ENCODE measurements at places on chromosomes 4 and X.

- DNase-seq, result no peak
Measured at GRCh38 chr4:168708108-168708507, 211.3 kb downstream of the PALLD start.

- DNase-seq, result no peak
Measured at GRCh38 chrX:23736030-23736429, 7.0 kb downstream of the ACOT9 start.

GRCh38 chr4:23978002-23978401 lies 88.2 kb upstream of the PPARGC1A start:
- no peak for DNase-seq

DNA sequence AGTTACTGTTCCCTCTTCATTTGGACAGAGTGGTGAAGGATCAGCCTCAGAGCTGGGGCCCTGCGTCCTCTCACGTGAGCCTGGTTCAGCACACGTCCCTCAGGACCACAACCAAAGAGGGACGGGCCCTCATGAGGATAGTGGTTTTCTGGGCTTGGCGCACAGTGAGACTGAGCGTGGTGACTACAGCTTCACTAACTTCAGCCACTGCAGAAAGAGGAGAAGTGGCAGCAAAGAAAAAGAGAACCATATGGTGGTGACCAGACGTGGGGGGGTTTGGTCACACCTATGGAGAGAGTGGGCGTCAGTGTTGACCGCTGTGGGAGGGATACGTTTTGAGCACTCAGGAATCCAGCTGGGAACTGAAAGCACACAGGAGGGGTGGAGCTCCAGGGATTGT lies 21.8 kb upstream of the TNIP3 start:
- no peak for DNase-seq

DNA sequence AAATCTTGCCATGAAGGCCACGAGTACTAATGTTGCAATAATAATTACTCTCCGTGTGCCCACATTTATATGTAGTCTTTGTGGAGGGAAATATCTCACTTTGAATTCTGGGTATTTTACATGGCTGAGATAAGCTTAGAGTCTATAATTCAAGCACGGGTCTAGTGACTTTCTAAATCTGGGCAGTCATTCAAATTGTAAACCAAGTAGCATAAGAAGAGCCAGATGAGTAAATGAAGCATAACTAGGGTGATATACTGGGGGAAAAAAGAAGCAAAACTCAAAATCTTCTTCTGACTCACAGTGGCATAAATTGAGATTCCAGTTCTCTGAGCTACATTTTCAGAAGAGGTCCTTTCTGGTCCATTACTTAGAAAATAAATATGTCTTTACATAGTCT lies 53.0 kb downstream of the MAPK10 start:
- no peak for DNase-seq

DNA sequence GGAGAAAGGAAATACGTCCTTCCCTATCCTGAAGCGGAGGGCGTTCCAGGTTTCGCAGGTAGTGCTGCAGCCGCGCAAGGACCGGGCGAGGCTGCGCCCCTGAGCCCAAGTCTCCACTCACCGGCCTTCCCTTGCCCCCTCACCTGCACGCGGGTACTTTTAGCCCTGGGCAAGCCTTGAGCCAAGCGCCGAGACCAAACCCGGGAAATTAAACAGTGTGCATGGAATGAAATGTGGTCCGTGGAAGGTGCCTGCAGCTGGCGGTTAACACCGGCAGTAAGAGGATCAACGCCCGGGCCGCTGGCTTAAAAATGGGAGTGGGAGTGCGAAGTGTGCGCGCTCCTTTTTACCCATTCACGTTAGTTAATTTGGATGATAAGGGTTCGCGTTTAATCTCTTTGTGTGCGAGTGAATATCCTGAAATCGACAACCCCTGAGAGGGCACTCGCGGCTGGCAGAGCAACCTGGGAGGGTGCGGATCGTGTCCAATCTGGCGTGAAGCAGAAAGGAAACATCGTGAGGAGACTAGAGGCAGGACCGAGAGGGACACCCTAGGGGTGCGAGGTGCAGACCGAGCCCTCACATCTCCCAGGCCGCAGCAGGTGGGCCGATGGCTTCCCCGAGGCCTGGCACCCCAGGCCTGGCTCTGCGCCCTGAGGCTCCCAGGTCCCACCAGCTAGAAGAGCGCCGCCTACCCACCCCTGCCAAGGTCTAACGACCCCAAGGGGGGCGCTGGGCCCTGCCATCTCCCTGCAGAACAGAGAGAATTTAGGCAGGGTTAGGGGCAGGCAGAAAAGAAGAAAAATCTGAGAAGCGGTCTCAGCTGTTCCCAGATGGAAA lies 2.0 kb upstream of the HELT start:
- DNase-seq, result no peak

DNA sequence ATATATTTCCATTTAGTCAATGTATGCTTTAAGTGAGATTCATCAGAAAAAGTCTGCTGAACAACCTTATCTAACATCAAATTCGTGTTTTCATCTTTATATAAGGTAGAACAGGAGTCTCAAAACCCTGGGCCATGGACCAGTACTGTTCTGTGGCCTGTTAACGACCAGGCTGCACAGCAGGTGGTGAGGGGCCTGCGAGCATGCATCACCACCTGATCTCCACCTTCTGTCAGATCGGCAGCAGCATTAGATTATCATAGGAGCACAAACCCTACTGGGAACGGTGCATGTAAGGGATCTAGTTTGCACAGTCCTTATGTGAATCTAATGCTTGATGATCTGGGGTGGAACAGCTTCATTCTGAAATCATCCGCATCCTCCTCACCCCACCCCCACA lies 3.2 kb downstream of the CTSO start:
- DNase-seq, result no peak

DNA sequence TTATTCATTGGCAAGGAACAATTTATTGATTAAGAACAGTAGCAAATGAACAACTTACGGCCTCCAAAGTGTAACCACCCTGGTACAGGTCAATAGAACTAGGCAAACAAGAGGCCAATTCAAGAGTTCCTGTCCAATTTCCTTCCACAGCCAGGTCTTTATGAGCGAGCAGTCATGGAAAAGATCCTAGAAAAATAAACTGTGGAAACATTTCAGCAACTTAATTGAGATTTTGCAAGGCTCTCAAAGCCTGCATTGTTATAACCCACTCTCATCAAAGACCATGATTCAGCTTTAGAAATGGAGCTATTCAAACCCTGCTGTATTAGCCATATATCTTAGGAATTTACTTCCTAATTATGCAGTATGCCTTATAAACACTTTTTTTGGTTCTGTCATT lies 43.6 kb downstream of the UNC5C start:
- no peak for DNase-seq

- no peak for DNase-seq
Measured at GRCh38 chrX:70504772-70505450, 60.3 kb downstream of the DLG3 start.

- DNase-seq, result no peak
Measured at GRCh38 chrX:153305972-153306371, 15.6 kb downstream of the PNMA6F start.

DNA sequence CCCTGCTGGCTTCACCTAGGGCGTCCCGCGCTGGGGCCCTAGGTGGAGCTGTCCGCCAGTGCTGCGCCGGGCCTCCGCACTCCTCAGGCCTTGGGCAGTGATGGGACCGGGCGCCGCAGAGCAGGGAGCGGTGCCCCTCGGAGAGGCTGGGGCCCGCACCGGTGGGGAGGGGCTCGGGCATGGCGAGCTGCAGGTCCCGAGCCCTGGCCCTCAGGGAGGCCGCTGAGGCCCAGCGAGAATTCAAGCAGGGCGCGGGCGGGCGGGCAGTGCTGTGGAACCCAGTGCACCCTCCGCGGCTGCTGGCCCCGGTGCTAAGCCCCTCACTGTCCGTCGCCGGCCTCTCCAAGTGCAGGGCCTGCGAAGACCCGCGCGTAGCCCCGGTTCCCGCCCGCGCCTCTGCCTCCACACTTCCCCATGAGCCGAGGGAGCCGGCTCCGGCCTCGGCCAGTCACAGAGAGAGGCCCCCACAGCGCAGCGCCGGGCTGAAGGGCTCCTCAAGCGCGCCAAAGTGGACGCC lies 565.1 kb upstream of the NDST4 start:
- DNase-seq, result no peak

GRCh38 chrX:66142351-66142750 lies 21.7 kb upstream of the HEPH start:
- DNase-seq, result no peak

- no peak for DNase-seq
Measured at GRCh38 chr4:176593943-176594342, 198.8 kb downstream of the VEGFC start.

GRCh38 chrX:118534716-118535493 lies 39.3 kb downstream of the DOCK11 start:
- no peak for DNase-seq

DNA sequence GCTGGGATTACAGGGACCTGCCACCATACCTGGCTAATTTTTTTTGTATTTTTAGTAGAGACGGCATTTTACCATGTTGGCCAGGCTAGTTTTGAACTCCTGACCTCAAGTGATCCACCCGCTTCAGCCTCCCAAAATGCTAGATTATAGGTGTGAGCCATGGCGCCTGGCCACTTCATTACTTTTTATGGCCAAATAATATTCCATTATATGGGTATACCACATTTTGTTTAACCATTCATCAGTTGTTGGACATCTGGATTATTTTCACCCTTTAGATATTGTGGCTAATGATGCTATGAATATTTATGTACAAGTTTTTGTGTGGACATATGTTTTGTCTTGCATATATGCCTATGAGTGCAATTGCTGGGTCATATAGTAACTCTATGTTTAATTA lies 8.6 kb upstream of the FHIP1A start:
- no peak for DNase-seq

DNA sequence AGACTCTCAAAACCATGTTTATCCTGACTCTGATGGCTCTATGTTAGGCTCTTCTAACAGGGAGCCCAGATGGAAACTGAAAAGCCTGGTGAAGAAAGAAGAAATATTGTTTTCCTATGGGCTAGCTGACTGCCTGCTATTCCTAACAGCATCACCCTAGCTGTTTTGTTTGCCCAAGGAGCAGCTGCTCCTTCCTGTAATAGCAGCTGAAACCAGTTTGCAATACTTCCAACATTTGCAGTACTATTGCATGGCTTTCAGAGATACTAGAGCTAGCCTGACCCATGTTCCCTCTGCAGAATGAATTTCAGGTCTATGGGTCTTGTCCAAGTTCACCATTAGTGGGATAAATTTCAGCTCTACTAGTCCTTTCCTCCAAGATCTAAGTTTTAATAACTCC lies 495.2 kb downstream of the INPP4B start:
- no peak for DNase-seq

DNA sequence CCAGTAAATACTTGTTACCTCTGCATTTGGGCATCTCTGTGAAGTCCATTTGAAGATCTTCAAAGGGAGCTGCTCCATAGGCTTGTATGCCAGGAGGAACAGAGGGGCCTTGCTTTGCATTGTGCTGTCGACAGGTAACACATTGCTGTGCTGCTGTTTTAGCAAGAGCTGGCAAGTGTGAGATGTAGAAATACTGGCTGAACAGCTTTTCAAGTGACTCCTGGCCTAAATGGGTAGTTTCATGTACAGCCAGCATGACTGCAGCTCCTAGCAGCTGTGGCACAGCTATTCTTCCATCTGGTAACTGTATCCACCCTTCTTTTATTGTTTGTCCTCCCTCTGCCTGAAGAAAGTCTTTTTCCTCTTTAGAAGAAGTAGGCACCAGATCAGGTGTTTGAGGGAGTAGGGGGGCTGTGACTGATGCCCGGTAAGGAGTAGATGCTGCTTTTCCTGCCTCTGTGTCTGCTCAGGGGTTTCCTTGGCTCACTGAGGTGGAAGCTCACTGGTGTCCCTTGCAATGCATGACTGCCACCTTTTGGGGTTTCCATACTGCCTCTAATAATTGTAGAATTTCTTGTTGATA lies 965.3 kb downstream of the CCSER1 start:
- no peak for DNase-seq

GRCh38 chrX:38856670-38857265 lies 55.5 kb downstream of the MID1IP1 start:
- DNase-seq, result no peak

GRCh38 chr4:138677748-138678147 lies 337.8 kb upstream of the NOCT start:
- DNase-seq, result no peak

- no peak for DNase-seq
Measured at GRCh38 chr4:793941-794621, 31.8 kb downstream of the CPLX1 start.

DNA sequence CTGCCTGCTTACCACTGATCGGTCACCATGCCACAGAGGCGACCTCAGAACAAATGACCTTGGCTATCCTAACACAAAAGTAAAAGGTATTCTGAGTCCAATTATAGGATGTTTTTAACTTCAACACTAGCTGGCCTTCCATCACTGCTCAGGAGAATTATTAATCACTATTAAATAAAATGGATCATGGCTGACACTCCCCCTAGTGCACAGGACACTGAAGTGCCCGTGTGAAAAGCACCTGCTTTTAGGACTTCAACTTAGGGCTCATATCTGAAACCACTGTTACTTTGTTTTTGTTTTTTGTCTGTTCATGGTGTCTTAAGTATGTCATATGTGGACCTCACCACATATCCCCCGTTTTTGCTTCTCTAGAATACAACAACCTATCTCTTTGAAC lies 33.9 kb downstream of the STX18 start:
- DNase-seq, result no peak

- DNase-seq, result no peak
Measured at GRCh38 chr4:56666279-56666678, 14.8 kb downstream of the HOPX start.

DNA sequence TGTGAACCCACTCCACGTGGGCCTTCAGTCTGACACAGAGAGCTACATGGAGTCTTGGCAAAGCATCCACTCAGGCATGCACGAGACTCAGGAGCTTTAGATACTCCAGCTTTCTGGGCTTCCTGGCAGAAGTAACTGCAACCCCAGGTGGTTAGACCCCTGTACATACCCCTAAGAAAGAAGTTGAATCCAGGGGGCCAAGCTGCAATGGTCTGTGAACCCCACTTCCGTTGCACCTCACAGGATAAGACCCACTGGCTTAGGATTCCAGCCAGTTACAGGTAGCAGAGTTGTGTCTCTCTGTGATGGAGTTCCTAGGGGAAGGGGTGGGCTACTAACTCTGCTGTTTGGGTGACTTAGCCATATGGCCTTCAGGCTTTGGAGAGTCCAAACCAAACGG lies 21.4 kb upstream of the FAAH2 start:
- no peak for DNase-seq

- DNase-seq, result no peak
Measured at GRCh38 chr4:58048491-58048890, 938.3 kb upstream of the IGFBP7 start.

All from stimulated activated CD4-positive, alpha-beta T cell treated with anti-CD3 and anti-CD28 coated beads, Interleukin-1b, Interleukin-23, amount 100 ng/mL, for 1 hour (primary cell).